ENCODE measurements at places on chromosomes 5 and 9.

DNA sequence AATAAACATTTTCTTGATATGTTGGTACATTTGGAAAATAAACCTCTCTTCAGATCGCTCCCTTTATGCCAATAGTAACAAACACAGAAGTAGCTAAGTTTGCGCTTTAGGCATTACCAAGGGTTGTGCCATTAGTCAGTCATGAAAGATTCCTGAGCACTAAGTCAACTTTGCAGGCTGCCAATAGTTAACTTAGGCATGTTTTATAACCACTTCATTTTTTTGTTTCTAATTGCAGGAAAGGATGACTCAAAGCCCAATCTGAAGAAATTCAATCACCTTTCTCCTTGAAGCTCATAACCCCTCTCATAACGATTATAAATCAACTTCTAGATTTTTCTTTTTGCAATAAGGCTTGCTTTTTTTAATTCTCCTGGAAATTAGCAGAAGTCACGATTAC is 517.0 kb downstream of the AGTPBP1 start:
- no peak for DNase-seq

DNA sequence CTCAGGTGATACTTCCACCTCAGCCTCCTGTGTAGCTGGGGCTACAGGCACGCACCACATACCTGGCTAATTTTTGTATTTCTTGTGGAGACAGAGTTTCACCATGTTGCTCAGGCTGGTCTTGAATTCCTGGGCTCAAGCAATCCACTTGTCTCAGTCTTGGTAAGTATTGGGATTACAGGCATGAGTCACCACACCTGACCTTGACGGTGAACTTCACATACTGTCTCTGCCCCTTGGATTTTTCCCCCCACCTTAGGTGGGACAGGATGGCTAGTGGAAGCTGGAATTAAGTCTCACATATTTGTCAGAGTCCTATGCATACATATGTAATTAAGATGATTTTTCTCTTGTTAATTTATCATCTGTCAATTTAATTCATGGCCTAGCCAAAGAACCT is 20.9 kb upstream of the RFK start:
- DNase-seq = no peak

DNA sequence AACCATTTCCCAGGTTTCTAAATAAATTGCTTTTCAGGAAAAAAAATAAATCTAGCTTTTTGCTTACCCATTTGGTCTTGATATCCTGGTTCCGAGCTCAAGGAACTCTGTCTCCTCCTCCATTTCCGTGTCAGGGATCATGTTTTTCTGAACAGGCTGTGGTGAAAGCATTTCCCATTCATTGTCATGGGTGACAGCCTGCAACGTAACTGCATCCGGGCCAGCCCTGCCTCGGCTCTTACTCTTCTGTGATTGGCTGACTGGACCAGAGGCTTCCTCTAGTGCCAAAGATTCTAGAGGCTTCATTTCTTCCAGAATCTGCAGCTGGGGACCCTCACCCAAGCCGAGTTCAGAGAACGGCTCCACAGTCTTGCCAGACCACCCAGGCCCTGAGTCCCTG is 61.0 kb upstream of the PCA3 start:
- no peak for DNase-seq

DNA sequence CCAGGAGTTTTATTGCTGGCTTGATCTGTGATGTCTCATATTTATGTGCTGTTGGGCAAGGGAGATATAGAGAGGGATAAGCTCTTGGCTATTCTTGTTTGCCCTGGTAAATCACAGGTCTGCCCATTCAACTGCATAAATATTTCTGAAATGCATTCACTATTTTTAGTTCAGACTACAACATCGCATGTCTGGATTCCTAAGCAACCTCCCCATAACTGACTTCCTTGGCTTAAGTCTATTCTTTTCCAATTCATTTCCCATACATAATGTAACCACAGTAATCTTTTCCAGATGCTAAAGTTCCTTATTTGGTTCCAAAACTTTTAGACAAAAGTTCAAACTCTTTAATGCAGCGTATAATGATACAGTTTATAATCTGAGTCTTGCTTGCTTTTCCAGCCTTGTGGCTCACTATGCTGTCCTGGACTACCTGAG is 321.4 kb upstream of the ACTBL2 start:
- DNase-seq = no peak

- DNase-seq = no peak
Observed at GRCh38 chr9:33791117-33791516, 4.2 kb upstream of the PRSS3 start.

DNA sequence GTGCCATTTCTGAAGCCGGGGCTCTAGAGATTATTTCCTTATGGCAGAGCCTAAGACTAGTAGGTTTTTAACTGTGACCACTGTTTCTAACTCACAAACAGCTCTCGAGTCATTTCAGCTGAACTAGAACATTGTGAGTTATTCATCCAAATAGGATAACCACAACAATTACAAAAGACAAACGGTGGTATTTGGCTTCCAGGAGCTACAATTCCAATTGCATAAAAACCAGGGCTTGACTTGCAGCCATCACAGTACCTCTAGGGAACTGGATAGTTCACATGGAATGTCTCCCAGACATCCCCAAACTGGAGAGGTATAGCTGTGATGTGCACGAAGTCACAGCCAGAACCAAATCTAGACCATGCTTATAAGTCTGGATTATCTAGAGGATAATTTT is 224.8 kb downstream of the FAM114A2 start:
- DNase-seq = no peak

DNA sequence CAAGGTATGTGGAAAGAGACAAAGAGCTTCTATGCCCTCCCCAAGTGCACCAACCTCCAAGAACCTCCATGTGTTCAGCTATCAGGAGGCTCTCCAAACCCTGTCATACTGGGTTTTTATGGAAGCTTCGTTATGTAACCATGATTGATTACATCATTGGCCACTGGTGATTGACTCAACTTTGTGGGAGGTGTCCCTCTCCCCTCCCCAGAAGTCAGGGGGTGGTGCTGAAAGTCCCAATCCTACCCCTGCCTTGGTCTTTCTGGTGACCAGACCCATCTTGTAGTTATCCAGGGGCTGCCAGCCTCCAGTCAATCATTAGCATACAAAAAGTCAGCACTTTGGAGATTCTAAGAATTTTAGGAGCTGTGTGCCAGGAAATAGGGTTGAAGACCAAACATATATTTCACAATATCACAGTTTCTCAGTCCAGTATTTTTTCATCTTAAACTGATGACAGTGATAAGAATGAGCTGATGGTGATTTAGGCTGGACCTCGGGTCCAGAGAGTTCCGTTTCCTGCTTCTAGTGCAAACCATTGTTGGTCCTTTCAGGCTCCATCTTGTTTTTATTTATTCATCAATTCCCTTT is 27.3 kb upstream of the FANCC start:
- no peak for DNase-seq

GRCh38 chr5:137880313-137880712 is 8.9 kb upstream of the PKD2L2 start:
- DNase-seq = no peak

DNA sequence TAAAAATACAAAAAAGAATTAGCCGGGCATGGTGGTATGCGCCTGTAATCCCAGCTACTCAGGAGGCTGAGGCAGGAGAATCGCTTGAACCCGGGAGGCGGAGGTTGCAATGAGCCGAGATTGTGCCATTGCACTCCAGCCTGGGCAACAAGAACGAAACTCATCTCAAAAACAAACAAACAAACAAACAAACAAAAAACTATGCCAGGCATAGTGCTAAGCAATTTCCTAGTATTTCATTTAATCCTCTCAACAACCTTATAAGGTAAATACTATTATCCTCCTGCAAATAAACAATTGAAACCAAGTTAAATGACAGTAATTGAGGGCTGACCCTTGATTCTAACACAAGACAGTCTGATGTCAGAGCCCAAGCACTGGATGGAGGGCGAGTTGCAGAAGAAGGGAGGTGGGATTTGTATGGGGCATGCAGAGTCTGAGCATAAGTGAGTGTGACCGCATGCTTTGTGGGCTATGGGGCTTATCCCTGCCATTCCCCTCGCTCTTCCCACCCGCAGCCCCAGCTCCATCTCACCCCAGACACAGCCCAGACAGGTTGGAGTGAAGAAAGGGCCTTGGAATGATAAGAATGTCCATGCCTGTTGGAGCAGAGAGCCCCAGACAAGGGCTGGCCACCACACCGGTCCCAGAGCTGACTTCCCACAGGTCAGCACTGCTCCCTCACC is 24.3 kb upstream of the RPS14 start:
- DNase-seq = peak; percentile 63

- DNase-seq = no peak
Observed at GRCh38 chr5:32055891-32056866, 117.9 kb downstream of the GOLPH3 start.

DNA sequence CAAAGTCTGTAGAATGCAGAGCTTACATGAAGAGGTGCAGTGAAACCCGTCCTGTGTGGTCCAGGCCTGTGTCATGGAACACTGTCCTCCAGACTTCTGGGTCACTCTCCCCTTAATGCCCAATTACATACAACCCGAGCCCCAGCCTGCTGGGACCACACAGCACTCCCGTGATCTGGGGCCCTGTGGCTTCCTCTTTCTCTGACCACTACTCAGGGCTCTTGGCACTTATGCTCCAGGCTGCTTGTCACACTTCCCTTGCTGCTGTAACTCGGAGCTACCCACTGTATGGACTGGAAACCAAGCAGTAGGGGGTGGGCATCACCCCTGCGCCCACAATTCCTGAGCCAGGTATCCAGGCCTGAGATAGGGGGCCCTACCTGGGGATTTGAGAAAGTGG is 10.3 kb upstream of the IL3 start:
- no peak for DNase-seq

All from HTR-8/SVneo (cell line).